ENCODE measurements at places on chromosomes 4 and X.
A peak's percentile ranks its signal among the peaks of the same experiment; 100 is the strongest.

- peak; percentile 15 for DNase-seq
These were observed 364.6 kb upstream of the NOCT start for GRCh38 chr4:138650929-138651448.

DNA sequence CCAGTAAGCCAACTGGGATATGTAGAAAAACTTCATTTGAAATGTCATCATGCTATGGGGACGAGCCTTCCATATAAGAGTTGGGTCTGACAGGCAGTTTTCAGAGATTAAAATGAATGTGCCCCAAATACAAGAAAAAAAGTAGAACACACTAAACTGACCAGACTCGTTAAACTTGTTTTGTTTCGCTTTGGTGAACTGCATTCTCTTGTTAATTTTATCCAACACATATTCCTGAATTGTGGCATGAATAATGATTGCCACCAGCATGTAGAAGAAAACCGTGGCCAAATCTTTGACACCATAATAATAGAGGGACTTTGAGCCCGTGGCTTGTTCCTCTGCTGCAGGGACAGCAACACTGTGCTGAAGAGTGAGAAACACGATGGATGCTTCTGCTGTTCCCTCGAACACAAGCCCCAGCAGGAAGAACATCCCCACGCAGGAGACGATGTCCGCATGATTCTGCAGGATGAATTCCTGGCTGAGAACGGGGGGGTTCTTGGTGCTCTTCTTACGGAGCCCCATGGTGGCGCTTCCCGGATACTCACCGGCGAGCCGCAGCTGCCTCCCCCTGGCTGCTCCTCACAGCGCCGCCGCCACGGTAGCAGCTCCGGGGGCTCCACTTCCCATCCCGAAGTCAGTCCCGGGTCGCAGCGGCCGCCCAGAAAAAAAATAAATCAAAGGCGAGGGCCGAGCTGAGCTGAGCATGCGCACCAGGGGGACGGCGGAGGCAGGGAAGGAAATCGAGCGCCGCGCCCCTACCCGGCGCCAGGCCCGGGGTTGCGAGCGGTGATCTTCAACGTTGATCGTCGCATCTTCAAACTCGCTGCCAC, at the start of gene TRAM1L1:
Gene TRAM1L1, minus strand, starts transcription at position 711 of the 836 bp plus-strand sequence. Its CDS starts 183 bp downstream, at position 528.
- DNase-seq = peak; percentile 90

- no peak for DNase-seq
These were observed 8.4 kb upstream of the NWD2 start for GRCh38 chr4:37236165-37236564.

DNA sequence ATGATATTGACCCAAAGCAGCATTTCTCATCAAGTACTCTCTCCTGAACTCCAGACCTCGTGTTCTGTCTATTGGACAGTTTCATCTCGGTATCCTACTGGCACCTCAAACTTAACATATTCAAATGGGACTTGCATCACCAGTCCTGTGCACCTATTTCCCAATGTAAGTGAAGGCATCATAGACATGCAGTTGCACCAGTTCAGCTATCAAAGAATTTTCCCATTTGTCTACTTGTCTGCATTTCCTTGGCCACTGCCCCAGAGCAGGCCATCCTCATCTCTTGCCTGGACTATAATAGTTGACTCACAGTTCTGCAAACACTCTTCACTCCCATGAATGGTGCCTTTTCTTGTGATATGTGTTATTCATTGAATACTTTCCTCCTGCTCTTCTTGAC, 11.3 kb upstream of the LIMCH1 start:
- DNase-seq = no peak

DNA sequence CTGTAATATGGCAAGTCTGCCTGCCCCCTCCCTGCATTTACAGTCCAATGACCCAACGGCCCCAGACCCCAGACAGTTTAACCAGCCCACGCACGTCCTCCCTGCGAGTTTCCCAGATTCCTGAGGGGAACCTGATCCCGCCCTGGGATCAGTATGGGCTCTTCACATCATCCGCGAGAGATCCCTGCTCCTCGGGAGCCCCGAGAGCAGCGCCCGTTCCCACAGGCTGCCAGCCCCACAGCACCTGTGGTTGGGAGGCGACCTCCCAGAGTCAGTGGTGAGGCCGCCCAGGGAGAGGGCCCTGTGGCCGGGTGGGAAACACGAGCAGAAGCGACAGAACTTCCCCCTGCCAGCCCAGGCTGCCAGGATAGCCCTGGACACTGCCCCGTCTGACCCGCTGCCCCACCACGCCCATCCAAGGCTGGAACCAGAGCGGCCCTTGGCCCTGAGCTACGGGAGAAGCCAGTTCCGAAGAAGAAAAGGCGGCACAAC, 32.8 kb downstream of the TSC22D3 start:
- DNase-seq = no peak

GRCh38 chrX:67893931-67894330, 350.1 kb downstream of the AR start:
- DNase-seq = no peak

GRCh38 chr4:105306158-105306781, 159.6 kb downstream of the TET2 start:
- no peak for DNase-seq

DNA sequence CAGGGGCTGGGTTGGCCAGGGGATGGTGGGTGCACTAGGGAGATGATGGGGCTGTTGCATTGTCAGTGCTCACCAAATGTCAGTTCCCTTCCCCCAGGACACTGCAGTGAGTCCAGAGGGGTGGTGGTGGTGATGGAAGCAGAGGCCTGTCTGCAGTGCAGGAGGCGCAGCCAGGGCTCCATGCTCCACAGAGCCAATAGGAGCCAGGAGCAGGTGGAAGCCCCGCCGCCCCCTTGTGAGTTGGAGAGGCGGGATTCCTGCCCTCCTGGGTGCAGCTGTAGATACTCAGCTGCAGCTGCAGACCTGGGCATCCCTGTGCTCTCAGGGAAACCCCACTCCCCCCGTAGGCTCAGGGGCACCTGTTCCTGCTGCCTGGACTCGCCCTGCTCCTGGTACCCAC, 284.7 kb downstream of the EVC2 start:
- no peak for DNase-seq

DNA sequence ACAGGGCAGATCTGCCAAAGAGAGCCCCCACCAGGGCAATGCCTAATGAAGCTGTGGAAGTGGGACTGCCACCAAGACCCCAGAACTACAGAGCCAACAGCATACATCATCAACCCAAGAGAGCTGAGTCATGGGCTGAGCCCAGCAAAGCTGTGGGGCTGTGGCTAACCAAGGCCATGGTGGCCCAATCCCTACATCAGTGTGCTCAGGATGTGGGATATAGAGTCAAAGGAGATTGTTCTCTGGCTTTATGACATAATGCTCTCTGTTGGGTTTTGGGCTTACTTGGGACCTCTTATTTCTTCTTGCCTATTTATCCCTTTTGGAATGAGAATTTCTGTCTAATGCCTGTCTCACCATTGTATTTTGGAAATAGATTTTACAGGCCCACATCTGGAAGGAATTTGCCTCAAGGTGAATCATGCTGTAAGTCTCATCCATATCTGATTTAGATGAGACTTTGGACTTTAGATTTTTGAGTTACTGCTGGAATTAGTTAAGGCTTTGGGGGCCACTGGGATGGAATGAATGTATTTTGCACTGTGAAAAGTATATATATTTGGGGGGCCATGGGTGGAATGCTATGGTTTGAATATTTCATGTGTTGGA, 5.4 kb upstream of the PRDM5 start:
- no peak for DNase-seq

DNA sequence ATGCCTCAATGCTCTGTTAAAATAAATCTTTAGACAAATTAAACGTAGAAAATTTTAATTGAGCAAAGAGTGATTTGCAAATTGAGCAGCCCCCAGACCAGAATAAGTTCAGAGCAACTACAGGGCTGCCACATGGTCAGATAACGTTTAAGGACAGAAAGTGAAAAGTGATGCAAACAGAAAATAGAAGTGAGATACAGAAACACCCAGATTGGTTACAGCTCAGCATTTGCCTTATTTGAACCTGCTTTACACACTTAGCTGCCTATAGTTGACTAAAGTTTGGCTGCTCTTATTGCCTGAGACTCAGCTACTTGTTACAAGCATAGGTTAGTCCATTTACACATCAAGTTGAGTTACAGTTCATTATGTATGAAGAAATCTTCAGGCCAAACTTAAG, 1800.8 kb upstream of the PCDH10 start:
- no peak for DNase-seq

All from hepatocyte (in vitro differentiated cells).